ENCODE measurements at places on chromosomes 5 and 9.

- DNase-seq: no peak
Observed at GRCh38 chr9:77856615-77857014, 175.0 kb downstream of the GNAQ start.

DNA sequence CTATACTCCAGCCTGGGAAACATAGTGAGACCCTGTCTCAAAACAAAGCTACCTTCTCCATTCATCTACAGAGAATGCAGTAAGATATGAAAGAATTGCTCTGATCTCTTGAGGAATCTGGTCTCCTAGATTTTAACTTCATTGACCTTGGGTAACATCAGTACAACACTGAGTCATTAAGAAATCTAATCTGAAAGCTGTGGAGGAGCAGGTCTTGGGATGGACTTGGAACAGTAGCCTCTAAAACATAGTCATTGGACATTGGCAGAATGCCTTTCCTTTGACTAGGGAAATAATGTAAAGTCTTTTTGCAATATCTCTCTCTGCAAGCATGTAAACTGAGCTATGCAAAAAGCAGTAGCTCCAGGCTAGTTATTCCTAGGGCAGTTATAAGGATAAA is 58.1 kb downstream of the KCNN2 start:
- DNase-seq: no peak

DNA sequence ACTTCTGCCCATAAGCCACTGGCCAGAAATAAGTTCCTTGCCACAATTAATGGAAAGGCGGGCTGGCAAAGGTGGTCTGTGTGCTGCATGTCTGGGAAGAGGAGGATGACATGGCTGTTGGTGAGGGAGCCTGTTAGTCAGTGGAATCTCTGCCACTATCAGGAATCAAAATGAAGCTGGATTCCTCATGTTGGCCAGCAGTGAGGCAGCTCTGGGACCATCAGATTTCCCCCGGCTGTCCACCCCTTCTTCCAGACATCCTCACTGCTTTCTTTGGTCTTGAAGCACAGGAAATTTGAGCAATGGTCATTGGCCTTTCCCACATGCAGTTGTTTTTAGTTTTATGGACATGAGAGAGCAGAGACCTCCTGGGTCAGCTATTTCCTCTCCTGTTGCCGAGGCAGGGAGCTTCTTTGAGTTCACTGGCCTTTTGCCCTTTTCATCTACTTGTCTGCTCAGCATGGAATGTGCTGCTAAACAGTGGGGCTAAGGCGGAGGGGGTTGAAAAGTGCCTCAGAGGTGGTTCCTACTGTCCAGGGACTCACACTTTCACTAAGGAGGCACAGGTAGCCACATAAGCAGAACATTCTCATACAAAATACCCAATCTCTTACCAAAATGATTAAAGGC is 34.8 kb upstream of the NEURL1B start:
- no peak for DNase-seq

GRCh38 chr9:97398999-97399758 is 12.7 kb upstream of the TDRD7 start:
- DNase-seq: peak; percentile 19

DNA sequence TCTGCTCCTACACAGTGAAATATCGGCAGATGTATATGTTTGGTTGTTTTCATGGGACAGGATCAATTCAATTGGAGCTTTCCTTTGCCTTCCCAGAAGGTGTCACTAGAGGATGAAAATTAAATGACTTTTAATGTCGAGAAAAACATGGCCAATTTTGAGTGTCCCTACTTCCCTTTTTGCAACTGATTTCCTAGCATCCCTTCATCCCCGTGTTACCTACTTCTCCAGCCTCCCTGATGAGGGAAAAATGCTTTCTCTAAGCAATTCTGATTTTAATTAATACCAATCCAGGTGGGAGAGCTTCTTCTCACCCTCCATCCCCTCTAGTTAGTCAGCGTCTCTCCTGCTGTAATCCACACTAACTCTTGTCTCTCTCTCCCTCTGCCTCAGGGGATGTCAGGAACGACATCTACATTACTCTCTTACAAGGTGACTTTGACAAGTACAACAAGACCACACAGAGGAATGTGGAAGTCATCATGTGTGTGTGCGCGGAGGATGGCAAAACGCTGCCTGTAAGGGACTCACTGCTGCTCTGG is 64.9 kb downstream of the DOCK2 start:
- DNase-seq: peak; percentile 47

- DNase-seq: no peak
Observed at GRCh38 chr5:135881819-135882218, 13.8 kb downstream of the IL9 start.

GRCh38 chr5:180391276-180391675 is 38.1 kb upstream of the GFPT2 start:
- no peak for DNase-seq

- DNase-seq: no peak
Observed at GRCh38 chr5:28216939-28217360, 1178.6 kb upstream of the CDH9 start.

DNA sequence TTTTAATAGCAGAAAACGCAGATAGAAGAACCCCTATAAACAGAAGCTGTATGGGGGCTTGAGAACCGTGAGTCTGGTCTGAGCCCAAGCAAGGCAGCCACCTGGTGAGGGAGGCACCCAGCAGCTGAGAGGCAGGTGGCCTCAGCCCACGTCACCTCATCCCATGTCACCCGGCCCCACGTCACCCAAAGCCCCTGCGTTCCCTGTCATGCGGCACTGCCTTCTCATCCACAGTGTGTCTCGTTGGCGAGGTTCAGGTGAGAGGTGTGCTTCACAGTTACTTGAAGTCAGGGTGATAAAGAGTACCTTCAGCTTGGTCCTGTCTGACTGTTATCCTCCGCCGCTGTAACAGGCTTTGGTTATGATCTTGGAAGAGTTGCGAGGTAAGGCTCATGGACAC is 80.6 kb upstream of the IRX4 start:
- no peak for DNase-seq

- no peak for DNase-seq
Observed at GRCh38 chr5:142819825-142820224, 49.6 kb downstream of the ARHGAP26 start.

DNA sequence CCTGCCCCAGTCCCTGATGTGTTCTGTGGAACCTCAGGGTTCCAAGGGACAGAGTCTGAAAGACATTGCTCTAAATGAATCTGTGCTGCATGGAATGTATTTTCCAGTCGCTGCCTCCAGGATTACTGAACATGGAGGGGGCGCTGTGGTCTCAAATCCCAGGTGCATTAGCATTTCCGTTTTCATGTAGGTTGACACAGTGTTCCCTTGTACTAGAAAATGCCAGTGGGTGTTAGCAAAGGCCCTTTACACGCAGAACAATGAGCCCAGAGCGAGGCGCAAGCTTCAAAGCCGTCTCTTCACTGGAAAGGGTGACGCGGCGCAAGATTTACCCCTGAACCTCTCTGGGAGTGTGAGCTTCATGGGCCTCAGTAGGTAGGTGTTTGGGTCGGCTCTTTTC is 308.3 kb downstream of the SLIT3 start:
- peak; percentile 52 for DNase-seq

DNA sequence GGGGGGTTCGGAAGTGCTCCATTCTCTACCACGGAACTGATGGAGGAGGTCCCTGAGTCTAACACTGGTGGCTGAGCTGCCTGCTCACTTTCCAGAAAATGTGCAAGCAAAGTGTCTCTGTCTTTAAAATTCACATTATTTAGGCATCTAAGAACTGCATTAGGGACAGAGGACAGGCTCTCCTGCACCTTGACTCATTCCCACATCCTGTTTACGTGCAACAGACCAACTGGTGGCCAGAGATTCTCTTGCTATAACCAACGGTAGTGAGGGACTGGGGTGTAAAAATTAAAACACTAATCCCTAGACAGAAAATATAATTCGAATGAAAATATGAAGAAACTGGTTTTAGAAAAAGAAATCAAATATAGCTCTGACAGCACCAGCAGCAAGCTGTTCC is 320.9 kb downstream of the IRX2 start:
- DNase-seq: peak; percentile 81

DNA sequence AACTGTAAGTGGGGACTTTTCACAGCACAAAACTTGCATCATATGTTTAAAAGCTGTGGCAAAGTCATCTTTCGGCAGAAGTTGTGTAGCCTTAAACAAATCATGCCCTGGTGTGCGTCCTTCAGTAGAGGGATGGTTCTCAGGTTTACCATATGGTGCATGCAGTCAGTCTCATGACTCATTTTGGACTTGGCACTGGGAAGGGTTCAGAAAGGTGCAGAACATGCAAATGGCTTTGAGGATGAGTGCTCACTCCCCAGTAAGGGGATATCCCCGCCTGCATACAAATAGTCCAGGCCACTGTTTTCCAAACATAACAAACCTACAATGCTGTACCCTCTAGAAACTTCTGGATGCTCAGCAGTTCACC is 260.3 kb downstream of the NDUFS4 start:
- peak; percentile 25 for DNase-seq

- peak; percentile 29 for DNase-seq
Observed at GRCh38 chr5:147455822-147456450, 53.9 kb downstream of the DPYSL3 start.

DNA sequence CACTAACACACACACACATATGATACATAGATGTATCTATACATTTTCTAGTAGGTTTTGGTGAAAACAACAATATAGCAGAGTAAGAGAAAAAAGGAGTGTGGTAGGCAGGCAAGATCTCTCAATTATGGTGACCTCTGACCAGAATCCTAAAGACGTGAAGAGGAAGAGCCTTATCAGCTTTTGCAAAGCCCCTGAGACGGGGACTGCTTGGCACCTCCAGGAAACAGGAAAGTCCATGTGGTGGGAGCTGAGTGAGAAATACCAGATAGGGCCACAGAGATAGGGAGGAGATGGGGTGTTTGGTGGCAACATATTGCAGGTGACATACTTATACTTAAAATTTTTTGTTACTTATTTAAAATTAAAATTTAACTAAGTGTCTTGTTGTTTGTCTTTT is 39.9 kb upstream of the CTXN3 start:
- DNase-seq: no peak

GRCh38 chr9:133970581-133971058 is 21.5 kb downstream of the VAV2 start:
- no peak for DNase-seq

- DNase-seq: peak; percentile 12
Observed at GRCh38 chr5:134586866-134587524, 45.6 kb downstream of the SAR1B start.

DNA sequence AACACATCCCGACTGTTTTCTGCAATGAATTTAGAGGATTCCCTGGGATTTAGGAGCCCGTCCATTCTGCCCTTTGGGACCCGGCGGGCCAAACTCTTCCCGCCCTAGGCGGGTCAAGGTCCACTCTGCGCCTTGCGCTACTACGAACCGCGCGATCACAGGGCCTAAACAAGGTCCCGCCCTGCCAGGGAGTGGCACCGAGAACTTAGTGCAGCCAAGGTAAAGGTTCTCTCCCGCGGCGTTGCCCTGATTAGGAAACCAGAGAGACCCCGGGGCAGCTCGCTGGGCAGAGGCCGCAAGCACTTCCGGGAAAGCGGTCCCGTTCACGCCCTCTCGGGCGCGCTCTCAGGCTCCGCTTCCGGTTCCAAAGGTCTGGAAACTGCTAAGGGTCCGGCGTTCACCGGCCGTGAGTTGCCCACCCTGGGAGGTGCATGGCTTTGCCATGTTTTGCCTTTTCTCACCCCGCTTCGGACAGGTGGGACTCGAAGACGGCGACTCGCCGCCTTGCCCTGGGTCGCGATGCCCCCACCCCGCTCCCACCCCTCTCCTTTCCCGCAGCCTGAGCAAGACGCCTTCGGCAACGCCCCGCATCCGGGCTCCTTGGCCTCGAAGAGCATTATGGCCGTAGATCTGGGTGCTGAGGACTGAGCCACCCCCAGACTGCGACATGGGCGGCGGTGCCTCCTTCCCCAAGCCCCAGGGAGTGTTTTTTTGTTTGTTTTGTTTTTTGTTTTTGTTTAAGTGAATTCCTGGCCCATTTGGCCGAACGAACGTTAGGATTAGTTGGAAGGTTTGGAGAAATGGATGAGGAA is 23.4 kb downstream of the HNRNPK start:
- no peak for DNase-seq
